ENCODE measurements at places on chromosomes 4 and X.

DNA sequence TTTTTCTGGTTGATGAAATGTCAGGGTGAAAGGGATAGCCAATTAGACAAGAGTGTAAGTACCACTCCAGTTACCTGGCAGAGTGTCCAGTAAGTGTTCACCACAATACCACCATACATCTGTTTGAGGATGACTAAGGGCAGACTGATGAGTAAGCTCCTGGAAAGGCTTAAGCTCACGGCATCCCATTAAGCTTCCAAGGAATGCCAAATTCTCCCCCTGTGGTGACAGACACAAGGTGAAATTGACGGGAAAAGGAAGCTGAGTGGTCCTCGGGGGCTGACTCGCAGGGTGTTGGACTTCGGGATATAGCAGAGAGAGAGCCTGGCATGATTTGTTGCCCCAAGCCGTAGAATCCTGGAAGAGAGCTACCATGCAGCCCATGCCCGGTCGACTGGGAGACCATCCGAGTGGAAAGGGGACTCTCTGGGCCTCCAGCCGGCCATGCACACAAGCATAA is 7.6 kb upstream of the BST1 start:
- DNase-seq, result no peak

DNA sequence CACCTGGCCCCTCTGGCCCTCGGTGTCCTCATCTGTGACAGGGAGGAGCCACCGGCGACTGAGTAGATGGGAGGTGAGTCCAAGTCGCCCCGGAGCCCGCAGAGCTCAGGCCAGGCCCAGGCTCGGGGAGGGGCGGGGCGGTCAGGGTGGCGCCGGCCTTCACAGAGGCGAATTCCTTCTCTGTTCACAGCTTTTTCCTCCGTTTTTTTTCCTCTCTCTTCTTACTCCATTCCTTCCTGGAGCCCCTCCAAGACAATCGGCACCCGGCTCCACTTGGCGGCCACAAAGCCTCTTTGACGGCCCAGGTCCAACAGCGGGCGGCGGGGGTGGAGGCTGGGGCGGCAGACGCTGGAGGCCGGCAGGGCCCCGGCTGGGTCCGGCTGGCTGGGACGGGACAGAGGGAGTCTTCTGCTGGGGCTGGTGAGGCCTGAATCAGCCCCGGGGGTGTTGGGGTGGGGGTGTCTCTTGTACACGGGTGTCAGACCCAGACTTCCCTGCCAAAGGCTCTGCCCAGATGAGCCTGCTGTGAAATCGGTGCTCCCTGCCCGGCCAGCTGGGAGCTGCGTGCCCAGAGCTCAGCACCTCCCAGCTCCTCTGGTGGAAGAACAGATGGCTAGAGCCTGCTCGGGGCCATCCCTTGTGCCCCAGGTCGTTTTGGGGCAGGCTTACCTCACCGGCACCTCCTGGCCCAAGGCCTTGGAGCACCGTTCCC is 22.6 kb downstream of the FGFRL1 start:
- DNase-seq, result no peak

DNA sequence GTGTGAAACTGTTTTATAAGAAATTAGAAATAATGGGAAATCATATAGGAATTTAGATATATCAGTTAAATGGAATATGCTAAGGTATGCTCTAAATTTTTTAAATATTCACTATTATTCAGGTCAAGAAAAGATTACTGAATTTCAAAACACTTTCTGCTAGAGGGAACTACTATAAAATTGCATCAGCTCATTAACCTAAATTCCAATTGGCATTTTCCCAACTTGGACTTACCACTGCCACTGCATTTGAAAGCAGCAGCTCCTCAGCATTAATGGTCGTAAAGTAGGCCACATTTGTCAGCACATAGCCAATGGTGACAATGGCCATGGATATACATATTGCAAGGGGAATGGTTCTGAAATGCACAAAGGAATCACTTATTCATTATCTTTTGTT is 57.3 kb downstream of the SLC7A11 start:
- no peak for DNase-seq

- DNase-seq, result no peak
Observed at GRCh38 chr4:20331642-20332041, 79.9 kb downstream of the SLIT2 start.

DNA sequence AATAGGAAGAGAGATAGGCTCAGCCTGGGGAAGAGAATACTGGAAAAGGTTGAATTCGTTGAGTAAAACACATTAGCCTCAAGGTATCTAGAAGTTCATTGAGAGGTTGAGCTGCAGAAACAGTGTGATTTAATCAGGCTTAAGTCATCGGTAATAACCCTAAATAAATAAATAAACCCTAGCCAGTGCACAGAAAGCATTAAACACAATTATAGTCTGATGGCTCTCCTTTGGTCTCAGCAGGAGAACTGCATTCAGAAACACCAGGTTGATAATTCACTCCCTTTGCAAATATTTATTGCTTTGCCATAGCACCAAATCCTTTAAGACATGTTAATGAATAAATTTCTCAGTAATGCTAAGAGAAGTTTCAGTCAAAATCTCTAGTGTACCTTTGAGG is 9.6 kb downstream of the DCX start:
- DNase-seq, result no peak

All from stimulated activated CD4-positive, alpha-beta T cell treated with anti-CD3 and anti-CD28 coated beads, Interleukin-12 subunit alpha, Interleukin-12 subunit beta, amount 100 ng/mL, for 4 hours (primary cell).